ENCODE measurements at places on chromosomes 1 and 21. TPM values are rescaled to one million over a fixed set of nuclear protein-coding genes. Genes with fewer than 3 reads are reported as not detected.

Gene SLC2A5
- total RNA-seq: 10.7 TPM

Gene CHAF1B
- 0.55 TPM for total RNA-seq

Gene ANXA9
- total RNA-seq: 0.28 TPM

Gene TMEM52
- total RNA-seq: not detected

Gene CRNN
- not detected for total RNA-seq

Gene RBBP4
- 67.0 TPM for total RNA-seq

Gene SLC25A44
- 7.2 TPM for total RNA-seq

Gene DPYD
- 85.5 TPM for total RNA-seq

Measured in smooth muscle cell of bladder (primary cell).